Activated gamma-delta T cell treated with Interleukin-2 at 50 U/mL for 16 hours (primary cell): ENCODE measurements at places on chromosomes 13 and 19.

DNA sequence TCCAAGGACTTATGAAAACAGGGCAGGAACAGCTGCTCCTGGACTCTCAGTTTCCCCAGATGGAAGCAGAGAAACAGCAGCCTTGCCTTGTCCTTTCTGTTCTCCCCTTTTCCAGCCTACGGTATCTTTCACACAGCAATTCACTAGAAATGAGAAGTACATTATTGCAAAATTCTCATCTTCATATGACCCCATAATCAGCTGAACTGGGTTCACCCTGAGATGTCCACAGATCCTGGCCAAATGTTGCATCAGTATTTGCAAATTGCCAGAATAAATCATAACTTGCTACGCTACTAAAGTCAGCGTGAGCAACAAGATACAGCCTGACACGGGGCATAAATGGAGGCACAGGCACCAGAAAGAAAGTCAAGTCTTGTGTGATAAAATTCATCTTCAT is 16.1 kb downstream of the VSTM1 start:
- DNase-seq = no peak

- no peak for DNase-seq
Observed at GRCh38 chr13:99065235-99066015, 87.6 kb upstream of the DOCK9 start.

DNA sequence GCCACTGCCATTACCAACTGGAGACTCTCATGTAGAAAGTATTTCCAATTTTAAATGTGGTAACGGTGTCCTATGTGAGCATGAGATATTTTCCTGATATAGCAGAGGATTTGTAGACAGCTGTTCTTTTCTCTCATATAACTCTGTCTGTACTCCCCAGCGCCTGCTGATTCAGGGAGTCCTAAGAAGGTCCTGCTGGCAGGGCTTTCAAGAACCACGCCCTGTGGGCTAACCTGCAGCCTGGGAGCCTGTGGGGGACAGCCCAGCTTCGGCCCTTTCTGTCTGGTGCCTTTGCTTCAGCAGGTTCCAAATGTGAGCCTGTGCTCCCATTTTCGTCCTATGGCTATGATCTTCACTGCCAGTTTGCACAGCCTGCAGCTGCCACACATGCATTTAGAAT is 316.8 kb downstream of the ATP8A2 start:
- DNase-seq = no peak

- DNase-seq = no peak
Observed at GRCh38 chr19:35216016-35216832, 12.3 kb downstream of the FAM187B start.

- DNase-seq = no peak
Observed at GRCh38 chr13:73416093-73416492, 357.3 kb downstream of the KLF5 start.

DNA sequence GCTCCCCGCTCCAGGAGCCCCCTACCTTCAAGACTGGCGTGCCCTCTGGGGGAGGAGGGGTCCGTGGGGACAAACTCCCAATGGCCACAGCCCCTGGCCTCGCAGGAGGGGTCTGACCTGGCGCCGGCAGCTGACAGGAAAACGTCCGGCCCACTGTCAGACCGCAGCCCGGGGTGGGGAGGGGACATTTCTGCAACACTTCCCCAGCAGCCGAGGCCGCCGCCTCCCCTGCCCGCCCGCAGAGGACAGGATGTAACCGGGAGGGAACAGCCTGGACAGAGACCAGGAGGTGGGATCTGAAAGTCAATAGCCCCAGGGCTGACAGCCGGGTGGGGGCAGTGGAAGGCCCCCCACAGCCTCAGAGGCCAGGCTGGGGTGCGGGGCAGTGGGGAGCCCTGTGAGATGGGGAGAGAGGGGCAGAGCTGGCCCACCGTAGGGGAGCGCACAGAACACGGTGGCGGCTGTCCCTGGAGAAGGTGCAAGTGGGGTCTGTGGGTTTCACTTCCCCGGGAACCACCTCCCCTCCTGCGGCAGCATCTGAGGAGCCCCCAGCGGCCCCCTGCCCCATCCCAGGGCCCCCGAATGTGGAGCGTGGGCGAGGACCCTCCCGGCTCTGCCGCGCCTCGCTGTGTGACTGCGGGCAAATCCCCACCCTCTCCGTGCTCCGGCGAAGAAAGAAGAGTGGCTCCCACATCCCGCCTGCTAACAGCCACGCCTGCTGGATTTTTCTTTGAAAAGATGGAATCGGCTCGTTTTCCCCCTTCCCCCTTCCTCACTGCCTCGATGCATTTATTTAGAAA is at the start of gene PEAK3:
Gene PEAK3, minus strand, starts transcription at position 114 of the 800 bp plus-strand sequence. CDS start 1,244 bp downstream, outside the sequence.
- peak; percentile 49 for DNase-seq

GRCh38 chr13:73860501-73860900 is 273.7 kb downstream of the KLF12 start:
- no peak for DNase-seq

- DNase-seq = no peak
Observed at GRCh38 chr13:106517109-106517847, 18.2 kb downstream of the EFNB2 start.

GRCh38 chr13:48561466-48562235 is 28.8 kb upstream of the RCBTB2 start:
- no peak for DNase-seq

DNA sequence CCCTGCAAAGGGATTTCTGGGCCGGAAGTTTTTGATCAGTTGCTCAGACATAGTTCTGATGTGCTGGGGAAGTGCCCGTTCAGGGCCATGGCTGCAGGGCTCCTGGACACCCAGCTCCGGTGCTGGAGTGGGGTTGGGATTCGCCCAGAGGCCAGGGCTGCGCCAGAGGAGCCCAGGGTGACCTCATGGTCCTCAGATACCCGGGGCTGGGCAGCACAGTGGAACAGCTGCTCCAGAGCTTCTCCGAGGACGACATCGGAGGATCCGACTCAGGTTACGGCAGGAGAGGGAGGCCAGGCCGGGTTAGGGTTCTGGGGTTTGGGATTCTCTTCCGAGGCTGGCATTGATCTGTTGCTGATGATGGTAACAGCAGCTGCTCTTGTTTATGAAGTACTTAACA is 20.9 kb downstream of the CARM1 start:
- DNase-seq = no peak

GRCh38 chr13:45915686-45916439 is 64.3 kb upstream of the SIAH3 start:
- DNase-seq = no peak

DNA sequence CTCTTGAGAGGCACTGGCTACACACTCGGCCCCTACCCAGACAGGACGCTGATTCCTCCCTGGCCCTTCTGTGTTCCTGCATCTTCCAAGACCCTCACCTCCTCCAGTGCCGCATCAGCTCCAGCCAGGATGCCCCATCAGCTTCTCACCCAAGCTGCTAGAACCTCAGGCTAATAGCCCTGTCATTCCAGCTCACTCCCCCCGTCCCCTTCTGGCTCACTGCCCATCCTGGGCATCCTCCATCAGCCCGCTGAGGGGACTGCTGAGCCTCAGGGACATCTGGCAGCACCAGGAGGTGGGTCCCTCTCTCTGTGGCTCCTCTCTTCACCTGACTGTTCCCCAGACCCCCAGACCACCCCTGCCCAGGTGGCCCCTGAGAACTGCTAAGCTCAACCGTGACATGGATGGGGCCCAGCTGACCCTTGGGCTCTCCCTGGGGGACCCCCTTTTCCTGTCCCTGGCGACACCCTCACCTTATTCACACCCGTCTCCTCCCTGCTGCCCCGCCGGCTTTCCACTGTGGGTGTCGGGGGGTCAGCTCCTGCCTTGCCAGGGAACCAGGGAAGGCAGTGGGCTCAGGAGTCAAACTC is 4.8 kb downstream of the FFAR3 start:
- no peak for DNase-seq

DNA sequence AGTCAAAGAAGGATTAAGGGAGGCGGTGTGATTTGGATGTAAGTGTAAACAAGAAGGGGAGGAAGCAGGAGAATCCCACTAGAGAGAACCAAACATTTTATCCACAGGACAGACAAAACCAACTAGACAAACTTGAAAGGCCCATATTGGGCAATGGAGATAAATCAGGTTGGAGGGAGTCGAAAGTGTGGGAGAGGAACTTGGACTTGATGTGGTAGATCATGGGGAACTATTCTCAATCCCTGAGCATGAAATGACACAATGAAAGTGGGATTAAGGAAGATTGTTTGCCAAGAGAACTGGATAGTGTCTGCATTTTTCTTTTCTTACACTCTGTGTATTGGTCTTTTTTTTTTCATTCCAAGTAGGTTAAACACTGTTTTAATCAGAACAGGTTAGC is 17.9 kb downstream of the GPR183 start:
- no peak for DNase-seq

DNA sequence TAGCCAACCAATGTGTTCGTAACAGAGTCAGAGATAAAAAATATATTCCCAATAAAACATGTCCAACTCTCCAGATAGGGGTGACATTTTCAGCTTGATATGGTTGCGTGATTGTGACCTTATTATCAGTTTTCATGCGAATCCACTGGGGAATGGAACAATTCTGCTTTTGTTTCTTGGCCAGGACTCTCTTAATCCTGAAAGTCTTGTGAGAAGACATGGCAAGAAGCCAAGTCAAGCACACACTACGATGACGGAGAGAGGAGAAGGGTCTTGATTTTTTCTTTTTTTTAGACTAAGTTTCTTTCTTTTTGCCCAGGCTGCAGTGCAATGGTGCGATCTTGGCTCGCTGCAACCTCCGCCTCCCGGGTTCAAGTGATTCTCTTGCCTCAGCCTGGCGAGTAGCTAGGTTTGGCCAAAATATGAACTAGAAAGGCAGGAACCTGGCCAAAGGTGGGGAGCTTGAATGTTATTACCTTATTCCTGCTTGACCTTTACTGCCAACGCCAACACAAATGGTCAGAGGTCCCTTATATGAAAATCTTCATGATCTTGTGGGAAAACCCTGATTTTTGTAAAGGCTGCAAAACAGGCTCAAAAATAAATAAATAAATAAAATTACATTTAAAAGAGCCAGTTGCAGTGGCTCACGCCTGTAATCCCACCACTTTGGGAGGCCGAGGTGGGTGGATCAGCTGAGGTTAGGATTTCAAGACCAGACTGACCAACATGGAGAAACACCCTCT is 14.5 kb downstream of the ZNF816 start:
- DNase-seq = no peak
